Activated T-helper 1 cell treated with anti-CD3 and anti-CD28 coated beads, Interleukin-2, amount 50 U/mL, for 16 hours (primary cell): ENCODE measurements at places on chromosomes 2 and 18.

DNA sequence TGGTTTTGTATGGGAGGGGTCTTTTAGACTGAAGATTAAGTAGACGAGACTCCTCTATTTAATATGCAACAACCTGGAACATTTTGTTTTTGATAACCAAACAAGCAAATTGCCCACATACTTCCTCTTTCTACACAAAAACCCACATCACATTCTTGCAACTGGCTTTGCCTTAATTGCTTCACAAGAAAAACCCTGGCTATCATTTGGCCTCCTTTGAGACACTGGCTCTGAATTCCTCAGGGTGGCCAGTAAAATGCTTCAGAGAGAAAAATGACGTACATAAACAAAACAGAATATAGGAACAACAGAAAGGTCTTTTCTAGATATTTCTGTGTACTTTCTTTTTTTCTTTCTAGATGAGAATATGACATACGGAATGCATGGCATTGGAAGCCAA, 103.0 kb downstream of the TRIB2 start:
- no peak for DNase-seq

DNA sequence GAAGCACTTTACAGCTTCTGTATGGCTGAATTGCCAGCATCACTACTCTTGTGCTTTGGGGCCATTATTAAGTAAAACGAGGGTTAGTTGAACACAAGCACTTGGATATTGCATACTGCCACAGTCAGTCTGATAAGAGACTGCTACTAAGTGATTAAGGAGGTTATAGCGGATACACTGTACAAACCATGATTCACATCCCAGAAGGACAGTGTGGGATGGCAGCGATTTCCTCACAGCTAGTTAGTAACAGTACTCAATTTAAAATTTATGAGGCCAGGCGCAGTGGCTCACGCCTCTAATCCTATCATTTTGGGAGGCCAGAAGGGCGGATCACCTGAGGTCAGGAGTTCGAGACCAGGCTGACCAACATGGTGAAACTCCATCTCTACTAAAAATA, 2.6 kb upstream of the BMPR2 start:
- DNase-seq = no peak

DNA sequence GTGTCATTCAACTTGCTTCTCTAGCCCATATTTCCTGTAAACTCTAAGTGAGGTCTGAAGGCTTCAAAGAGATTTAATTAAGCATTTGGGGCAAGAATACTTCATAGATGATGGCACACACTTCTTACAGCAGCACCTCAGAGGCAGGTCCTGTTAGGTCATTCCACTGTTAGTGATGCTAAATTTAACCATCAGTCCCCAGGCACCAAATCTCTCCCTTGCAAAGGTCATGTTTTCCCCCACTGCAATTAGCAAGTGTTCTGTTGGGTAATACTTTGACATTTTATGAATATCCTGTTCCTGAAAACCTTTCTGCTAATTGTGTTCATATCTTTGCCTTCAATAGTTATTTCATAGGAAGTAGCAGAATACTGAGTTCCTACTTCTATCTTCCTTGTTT, 117.0 kb downstream of the STK39 start:
- no peak for DNase-seq

GRCh38 chr2:63046552-63046951, 4.1 kb upstream of the OTX1 start:
- no peak for DNase-seq

- no peak for DNase-seq
These were observed 114.1 kb downstream of the RIF1 start for GRCh38 chr2:151523850-151524249.

DNA sequence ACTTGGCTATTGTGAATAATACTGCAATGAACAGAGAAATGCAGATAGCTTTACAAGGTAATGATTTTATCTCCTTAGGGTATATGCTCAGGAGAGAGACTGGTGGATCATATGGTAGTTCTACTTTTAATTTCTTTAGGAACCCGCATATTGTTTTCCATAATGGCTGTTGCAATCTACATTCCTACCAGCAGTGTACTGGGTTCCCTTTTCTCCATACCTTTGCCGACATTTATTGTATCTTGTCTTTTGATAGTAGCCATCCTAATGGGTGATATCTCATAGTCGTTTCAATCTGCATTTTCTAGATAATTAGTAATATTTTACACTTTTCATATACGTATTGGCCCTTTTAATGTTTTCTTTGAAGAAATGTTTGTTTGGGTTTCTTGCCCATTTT, 702.9 kb upstream of the ACVR2A start:
- no peak for DNase-seq

DNA sequence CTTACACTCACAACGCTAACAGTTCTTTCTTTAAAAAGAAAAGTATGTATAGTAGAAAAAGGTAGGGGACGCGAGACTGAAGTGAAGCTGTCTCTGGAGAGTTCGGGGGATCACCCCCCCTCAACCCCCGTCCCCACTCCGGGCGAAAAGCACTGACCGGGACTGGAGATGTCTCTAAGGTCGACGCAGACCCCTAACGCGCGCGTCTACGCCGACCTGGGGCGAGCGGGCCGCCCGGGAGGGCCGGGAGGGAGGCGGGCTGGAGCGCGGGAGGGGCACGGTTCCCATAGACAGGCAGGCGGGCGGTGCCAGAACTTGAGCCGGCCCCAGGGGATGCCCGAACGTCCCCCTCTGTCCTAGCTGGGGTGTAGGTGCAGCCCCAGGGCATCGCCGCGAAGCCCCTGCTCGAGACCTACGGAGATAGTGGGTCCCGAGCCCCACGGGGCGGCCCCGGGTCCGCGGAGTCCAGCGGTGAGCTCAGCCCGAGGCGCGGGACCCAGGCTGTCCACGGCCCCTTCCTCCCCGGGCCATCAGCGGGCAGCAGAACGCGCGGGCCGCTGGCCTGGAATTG, 82.2 kb downstream of the CHRNA1 start:
- DNase-seq = no peak

- no peak for DNase-seq
These were observed 109.5 kb downstream of the CDC42EP3 start for GRCh38 chr2:37561615-37562569.

DNA sequence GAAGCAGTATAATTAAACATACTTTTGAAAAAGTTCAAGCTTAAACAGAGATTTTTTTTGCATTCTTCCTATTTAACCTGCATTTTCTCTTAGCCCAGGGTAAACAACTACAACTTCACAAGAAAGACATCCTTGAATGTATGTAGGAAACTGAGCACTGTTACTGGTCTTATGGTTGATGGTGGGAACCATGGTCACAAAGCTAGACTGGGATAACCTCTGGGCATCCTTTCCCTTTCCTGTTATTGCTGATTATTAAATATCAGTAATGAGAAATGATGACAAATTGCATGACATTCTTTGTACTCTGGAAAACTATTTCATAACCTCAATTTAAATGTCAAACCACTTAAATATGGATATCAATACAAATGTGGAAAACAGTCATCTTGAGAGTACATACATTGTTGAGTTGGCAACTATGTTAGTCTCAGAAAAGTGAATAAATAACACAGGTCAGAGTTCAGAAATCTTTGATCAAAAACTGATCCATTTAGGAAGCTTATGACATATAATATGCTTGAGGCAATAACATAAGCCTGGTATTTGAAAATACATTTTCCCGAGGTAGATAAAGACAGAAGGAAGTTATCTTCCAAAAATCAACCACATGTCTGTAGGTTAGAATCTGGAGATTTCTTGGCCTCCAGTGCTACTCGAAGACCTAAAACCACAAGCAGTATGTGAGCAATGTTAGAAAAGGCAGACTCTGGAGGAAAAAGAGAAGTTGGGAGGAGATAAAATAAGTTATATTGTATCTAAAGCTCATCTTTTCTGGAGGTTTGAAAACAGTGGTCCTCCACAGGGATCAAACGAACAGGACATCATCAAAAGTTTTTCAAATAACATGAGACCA, 65.2 kb upstream of the ST8SIA5 start:
- no peak for DNase-seq

DNA sequence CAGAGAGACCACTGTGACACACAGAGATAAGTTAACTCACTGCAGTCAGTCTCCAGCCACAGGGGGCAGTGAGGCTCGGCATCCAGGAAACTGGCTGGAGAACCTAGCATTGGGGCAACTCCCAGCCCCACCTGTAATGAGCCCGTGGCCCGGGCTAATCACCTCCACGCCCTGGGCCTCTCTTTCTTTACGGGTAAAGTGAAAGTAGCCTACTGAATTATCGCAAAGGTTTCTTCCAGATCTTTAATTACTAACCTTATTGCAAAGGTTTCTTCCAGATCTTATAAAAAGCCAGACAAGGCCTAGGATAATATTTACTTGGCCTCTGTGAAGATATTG, 45.7 kb upstream of the ACAA2 start:
- no peak for DNase-seq

GRCh38 chr2:190792956-190793888, 87.4 kb upstream of the GLS start:
- DNase-seq = no peak

- DNase-seq = no peak
These were observed 34.5 kb downstream of the DDX1 start for GRCh38 chr2:15626126-15626525.

DNA sequence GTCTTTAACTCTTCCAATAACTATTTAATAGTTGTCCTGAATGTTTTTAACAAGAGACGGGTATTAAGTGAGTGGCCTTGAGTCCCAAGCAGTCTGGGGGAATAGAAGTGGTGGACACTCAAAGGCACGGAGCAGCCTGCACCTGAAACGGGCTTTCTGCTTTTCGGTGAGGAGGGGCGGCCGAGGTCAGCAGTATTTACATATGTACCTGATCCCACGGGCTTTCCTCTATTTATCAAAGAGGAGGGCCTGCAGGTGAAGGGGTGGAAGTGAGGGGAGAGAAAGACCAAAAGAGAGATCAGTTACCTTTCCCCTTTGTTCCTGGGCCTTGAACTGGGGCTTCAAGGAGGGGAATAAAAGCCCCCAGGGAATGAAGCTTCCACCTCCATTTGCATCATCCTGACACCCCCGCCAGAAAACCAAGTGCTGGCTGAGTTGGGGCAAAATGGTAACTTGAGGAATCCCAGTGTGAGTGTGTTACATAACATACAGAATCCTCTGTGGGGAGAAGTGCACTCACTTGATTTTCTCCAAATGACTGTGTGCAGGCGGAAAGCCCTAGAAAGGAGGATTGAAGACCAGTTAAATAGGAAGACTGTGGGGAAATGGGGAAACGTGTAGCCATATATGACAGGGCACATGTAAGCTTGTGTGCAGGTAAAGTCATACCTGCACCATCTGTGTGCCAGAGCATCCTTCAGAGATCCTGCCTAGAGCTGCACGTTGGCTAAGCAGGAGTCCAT, 12.4 kb downstream of the POU3F3 start:
- no peak for DNase-seq

GRCh38 chr18:64539847-64540246, 391.0 kb upstream of the LINC00305 start:
- DNase-seq = no peak

DNA sequence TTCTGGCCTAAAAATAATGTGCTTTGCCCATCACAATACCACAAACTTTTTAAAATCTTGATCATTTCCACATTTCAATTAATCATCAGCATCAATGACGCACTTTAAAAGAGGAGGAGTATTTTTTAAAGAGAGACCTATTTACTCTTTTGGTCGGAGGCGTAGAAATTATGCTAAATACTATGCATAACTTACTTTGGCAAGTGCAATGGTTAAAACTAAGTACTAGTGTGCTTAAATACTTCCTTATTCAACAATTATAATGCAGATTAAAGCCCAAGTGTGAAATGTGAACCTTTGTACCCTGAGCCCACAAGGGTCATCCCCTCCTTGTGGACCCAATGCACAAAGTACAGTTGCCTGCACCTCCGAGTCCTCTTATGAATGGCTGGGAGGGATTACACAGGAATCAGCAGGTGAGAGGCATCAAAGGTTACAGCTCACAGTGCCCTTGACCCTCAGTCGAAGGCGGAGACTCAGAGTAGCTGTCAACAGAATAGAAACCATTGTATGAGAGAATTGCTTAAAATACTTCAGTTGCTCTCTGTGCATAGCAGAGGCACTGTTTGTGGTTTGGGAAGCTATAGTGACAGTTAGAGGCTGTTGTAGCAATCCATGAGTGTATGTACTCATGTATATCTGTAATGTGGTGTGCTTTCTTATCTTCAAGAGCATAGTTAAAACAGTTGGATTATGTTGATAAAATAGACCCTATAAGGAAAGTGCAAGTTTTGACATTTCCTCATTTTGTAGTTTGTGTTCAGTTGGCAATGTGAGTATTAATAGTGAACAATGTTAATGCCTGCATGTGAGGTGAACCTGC, 151.7 kb upstream of the ITGA4 start:
- DNase-seq = no peak

DNA sequence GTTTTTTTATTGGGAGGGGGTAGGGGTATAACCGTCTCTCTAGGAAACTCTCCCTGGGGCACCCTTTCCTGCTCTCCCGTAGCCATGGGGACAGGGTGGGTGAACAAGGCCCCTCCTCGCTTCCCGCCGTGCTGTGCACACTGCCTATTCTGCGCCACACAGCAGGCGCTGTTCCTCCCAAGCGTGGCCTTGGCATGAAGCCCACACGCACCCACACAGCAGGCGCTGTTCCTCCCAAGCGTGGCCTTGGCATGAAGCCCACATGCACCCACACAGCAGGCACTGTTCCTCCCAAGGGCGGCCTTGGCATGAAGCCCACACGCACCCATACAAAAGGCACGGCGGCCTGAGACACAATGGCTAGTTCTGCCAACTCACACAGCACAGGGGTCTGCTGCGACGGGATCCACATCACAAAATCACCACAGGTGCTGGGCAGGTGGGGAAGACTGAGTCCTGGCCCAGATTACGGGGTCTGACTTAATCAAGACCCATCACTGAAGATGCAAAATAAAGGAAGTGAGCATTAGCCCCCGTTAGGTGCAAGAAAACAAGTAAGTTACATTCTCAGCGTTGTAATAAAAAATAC, 46.6 kb upstream of the TPO start:
- DNase-seq = no peak

GRCh38 chr2:211458974-211459373, 902.6 kb downstream of the CPS1 start:
- no peak for DNase-seq

- DNase-seq = no peak
These were observed 21.8 kb upstream of the KCNJ13 start for GRCh38 chr2:232798187-232798586.

DNA sequence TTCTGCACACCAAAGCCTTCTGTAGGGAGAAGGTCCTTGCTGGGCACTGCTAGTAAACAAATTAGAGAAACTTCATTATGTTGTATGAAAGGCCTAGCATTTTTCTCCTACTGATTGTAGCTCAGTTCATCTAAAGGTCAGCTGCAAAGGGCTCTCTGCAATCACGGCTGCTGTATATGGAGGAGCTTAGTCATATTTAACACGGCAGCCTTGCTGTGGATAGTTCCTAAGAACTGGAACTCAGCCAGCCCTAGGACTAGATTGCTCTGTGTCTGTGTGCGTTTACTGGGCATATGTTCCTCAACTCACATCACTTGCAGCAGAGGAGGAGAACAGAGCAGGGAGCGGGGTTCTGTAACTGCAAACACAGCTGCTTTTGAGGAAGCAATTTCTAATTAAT, 1103.9 kb upstream of the KLHL29 start:
- DNase-seq = no peak

- DNase-seq = no peak
These were observed 54.1 kb downstream of the BAZ2B start for GRCh38 chr2:159562248-159562647.
